ENCODE measurements at places on chromosomes 2 and 18.

DNA sequence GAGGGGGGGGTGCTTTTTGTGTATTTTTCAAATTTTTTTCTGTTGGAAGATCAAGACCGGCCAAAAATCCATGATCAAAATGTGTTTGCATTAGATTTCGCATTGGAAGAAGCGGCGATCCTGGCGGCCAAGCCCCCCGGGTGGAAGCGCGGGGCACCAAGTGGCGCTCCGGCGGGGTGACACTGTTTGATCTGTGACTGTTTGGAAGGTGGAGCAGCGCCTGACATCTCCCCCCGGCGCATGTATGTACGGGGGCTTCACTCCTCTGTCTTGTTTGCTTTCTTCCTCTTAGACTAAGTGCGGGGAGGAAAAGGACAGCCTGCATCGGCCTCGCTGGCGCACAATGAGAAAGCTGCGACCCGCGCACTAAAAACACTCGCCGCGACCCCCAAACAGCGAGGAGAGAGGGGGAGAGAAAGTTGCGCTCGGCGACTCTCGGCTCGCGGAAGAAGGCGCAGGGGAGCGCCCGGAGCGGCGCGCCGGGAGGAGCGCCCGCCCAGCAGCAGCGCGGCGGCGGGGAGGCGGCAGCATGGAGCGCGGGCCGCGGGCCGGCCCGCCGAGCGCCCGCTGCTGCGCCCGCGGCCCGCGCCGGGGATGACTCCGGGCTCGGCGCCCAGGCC is 515 bp downstream of the TSHZ1 start:
- DNase-seq, result no peak

GRCh38 chr2:10817413-10817812 is 4.8 kb upstream of the PDIA6 start:
- DNase-seq, result no peak

- no peak for DNase-seq
Observed at GRCh38 chr2:120568089-120568974, 167.3 kb upstream of the GLI2 start.

DNA sequence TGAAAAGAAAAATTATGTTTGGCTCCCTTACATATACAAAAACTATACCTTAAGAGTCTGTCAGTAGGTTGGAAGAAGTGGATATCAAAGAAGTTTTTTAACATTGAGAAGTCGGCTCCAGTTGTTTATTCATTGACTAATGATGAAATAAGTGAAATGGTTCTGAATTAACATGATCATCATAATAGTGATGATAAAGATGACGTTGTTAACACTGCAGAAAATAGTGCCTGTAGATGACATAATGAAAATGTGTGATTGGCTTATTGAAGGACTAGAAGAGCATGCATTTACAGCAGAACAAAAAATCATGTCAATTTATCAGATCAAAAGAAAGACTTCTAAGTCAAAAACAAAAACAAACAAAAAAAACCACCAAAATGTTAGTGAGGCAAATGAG is 1125.4 kb upstream of the NXPH2 start:
- DNase-seq, result no peak

GRCh38 chr18:50721006-50721405 is 98.8 kb downstream of the MRO start:
- DNase-seq, result no peak

Data from NCI-H526 treated with DMSO at 0.1 percent for 48 hours (cell line).